ENCODE measurements at places on chromosomes 7 and 10. TPM values are rescaled to one million over a fixed set of nuclear protein-coding genes. Genes with fewer than 3 reads are reported as not detected.

Gene FOXI2
- total RNA-seq, result 0.74 TPM

DNA sequence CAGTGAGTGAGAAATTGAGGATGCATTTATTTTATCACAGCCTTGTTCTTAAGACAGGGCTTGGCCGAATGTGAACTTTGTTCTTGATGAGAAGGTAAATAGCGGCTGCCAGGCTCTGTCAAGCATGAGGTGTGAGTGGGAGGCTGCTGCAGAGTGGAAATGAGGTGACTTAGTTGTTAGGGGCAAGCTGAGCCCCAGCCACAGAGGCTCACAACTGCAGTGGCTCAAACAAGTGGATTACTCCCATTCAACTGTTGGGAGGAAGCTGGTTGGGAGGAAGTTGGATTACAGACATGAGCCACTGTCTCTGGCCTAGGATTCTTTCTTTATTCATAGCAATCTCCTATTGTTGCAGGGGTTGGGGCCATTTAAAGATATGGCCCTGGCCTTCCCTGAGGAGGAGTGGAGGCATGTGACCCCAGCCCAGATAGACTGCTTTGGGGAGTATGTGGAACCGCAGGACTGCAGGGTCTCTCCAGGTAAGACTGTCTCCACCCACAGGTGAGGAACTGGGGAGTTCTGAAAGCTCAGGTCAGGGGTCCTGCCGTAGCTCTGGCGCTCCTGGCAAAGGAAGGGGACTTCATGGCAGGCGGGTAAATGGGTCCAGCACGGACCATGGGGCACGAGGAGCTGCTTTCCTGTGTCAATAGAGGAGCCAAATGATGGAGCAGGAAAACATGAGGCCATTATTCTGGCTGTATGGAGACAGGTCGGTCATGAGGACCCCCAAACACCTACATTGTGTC is 7.1 kb downstream of the ZSCAN25 start:
- no peak for DNase-seq

- no peak for DNase-seq
These were observed 184.1 kb upstream of the PFKP start for GRCh38 chr10:2883238-2883637.

- DNase-seq, result no peak
These were observed 25.8 kb upstream of the PCGF5 start for GRCh38 chr10:91194497-91195179.

GRCh38 chr7:2023877-2024566 is 208.7 kb downstream of the MAD1L1 start:
- DNase-seq, result no peak

Measured in testis (tissue), 5 donors.